ENCODE measurements at places on chromosomes 5 and 9.

GRCh38 chr9:91028166-91028827, 226.7 kb downstream of the SYK start:
- DNase-seq = no peak

- DNase-seq = no peak
These were observed 14.0 kb downstream of the COL27A1 start for GRCh38 chr9:114169029-114169951.

DNA sequence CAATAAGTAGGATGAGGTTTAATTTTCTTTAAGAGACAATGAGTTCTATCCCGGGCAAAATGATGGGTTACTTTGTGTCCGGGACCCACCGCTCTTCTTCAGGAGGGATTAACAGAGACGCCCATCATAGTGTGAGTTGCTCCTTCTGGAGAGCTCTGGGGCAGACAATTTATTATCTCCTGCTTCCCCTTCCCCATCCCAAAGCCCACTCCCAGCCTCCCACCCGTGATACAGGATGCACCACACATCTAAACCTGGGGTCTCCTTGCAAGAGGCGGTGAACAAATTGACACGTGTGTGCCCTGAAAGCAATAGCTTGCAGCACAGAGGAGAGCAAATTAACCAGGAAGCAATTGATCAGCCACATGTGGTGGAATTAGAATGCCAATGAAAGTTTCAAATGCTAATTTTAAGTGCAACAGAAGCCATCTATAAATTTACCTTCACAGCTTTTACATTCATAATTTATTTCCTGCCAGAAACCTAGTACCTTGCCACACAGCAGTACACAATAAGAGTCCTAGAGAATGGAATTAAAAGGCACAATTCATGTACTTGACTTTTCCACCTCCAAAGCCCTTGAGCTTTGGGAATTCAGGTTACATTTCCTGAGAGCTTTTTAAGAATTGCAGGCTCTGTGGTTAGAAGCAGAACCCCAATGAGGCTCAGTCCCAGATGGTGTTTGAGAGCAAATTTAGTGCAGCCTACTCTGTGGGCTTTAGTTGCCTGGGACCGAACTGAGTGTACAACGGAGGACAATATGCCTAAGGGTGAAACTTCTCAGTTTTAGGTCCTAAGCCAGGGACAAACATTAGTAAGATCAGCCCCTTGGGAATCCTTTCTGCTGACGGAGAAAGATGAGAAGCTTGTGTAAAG, 399.6 kb downstream of the MED10 start:
- DNase-seq = no peak

- no peak for DNase-seq
These were observed 12.9 kb upstream of the ERBIN start for GRCh38 chr5:65913519-65913918.

DNA sequence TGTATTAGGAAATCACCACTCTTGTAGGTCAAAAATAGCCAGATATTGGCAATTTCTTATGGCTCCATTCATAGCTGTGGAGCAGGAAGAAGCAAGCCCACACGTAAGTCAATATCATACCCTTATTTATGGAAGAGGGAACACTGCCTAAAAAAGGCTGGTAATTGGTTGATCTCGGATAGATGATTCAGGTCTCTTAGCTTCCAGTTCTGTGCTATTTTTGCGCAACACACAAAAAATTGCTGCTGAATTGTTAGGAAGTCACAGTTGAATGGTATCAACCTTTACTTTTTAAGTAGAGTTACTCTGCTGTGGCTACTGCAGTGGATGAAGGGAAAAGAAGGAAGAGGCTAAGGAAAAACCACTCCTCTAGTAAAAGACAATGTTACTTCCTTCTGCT, 168.8 kb downstream of the ARHGAP26 start:
- DNase-seq = no peak

- no peak for DNase-seq
These were observed 271.5 kb downstream of the ARRDC3 start for GRCh38 chr5:91111473-91112238.

- no peak for DNase-seq
These were observed 5.8 kb upstream of the HAND1 start for GRCh38 chr5:154483654-154484392.

GRCh38 chr5:7671381-7671993, 179.4 kb downstream of the CFAP90 start:
- no peak for DNase-seq

- no peak for DNase-seq
These were observed 50.1 kb downstream of the FBXW11 start for GRCh38 chr5:171956314-171956713.

DNA sequence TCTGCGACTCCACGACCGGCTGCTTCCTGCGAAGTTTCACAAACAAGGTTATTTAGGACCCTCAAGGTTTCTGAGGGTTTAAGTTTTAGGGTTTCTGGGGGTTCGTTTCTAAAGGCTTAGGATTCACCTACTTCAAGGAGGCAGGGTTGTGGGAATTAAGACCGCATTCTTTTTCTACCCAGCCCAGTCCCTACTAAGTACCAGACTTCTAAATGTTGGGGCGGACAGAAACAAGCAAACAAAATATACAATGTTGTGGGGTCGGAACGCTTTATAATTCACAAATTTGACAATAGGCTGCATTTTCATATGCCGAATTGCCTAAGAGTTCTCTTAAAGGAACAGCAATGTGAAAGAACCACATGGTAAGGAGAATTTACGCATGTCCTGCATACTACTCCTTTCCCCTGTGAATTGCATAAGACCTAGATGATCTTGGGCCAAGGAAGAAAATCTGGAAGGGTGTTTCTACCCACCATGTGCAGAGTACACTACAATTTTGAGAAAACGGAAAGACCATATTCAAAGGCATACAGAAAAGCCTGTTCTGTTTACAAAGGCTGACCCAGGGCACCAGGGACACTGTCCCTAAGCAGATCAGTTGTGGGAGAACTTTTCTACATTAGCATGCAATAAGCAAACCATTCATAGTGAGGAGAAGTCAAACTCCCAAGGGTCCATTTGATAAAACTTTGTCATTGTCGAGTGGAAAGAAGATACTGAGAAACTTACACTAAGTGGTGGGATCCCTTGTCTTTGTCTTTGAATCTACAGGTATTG, 457.3 kb downstream of the RAB3C start:
- no peak for DNase-seq

DNA sequence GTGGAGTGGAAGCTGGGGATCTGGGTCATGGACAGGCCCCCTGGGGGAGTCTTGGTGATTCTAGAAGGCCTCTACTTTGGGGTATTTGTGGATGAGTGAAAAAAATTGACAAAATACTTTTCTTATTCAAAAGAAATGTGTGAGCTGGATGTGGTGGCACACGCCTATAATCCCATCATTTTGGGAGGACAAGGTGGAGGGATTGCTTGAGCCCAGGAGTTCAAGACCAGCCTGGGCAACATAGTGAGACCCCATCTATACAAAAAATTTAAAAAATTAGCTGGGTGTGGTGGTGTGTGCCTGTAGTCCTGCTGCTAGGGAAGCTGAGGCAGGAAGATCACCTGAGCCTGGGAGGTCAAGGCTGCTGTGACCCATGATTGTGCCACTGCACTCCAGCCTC, 6.6 kb upstream of the NCS1 start:
- no peak for DNase-seq

GRCh38 chr5:133928587-133929393, 39.6 kb downstream of the C5orf15 start:
- DNase-seq = no peak

GRCh38 chr9:93810028-93810971, 144.9 kb downstream of the BARX1 start:
- no peak for DNase-seq

DNA sequence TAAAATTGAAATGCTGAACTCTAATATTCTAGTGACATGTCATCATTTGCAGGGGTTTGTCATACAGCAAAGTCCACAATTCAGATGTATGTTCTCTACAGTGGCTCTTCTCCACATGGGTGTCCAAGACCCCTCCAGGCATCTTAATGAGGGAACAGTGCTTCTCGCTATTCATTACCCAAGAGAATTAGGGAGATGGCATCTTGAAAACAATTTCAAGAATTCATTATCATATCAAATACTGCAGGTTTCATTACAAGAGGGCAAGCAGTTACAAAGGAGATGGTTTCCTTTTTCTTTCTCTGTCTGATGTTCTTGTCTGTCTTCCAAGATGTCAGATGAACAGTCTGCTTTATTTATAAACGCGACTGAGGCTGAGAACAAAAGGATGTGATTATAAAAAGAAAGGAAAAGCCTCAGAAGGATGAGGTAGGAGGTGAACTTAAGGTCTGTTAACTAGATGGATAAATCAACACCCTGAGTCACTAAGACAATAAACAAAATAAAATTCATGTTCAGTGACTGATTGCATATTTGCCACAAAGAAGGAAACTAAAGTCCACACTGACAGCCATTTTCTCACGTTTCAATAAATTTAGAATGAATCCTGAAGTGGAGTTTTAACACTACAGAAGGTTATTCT, 326.7 kb upstream of the EFNA5 start:
- DNase-seq = no peak

DNA sequence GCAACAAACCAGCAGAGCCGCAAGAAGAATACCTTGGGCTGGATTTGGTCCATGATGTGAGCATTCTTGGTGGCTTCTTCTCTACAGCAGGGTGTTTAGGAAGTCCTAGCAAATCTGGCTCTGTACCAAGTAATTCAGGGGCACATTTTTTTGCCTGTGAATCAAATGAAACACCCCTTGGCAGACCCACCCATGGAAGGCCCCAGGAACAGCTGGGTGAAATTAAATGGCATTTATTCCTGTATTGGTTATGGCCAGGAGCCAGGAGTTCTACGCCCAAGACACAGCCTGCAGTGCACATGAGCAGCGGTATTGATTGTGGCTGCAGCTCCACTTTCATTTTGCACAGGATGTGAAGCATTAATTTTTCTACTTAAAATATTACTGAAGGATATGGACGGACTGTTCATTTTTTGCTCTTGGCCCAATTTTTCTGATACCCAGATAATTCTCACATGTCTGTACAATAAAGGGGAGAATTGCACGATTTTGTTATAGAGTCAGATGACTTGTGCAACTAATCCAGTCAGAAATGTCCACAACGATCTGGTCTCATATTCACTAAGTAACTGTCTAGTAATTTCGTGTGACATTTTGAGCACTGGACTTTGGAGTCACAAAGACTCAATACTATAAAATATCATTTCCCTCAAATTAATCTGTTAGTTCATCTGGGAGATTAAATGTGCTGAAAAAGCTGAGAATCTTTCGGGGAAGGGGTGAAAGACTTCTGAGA, 120.7 kb upstream of the APC start:
- no peak for DNase-seq

DNA sequence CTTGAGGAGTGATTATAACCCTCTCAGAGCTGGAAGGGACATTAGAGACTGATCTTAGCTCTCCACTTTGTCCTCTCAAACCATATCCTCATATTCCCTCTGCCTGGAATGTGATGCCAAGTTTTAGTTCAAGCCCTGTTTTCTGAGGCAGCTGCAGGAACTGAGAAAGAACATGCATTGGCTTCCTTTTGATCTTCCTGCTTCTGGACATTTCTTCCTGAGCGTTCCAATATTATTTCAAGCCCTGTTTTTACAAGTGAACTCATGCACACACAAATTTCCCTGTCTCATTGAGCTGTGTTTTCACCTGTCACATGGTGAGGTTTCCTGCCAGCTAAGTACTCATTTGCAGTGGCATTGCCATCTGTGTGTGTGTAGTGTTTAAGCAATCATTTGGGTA, 17.0 kb downstream of the FOCAD start:
- no peak for DNase-seq

GRCh38 chr9:91131433-91131839, 230.3 kb downstream of the AUH start:
- DNase-seq = no peak

DNA sequence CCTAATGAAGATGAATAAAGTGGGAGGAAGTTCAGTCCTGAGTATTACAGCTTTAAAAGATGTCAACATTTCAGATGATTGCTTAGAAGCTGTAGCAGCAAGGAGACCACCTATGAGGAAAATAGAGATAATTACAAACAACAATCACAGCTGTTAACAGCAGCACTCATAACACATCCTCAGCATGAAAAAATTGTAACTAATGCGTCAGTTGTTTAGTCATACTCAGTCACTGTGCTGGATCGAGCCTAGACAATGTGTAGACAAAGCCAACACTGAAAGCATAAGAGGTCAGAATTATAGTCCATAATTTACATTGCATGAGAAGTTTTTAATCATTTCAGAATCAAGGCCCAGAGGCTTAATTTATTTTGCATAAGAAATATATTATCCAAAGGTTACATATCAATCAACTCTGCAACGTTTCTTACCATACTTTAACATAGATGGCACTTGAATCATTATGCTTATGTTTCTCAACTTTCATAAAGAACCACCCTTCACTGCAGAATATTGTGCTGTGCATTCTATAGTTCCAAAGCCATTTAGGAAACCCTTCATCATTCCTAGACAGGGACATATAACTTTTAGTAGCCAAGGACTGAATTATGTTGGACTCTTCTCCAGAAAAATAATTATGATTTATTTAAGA, 60.2 kb upstream of the HAPLN1 start:
- no peak for DNase-seq

DNA sequence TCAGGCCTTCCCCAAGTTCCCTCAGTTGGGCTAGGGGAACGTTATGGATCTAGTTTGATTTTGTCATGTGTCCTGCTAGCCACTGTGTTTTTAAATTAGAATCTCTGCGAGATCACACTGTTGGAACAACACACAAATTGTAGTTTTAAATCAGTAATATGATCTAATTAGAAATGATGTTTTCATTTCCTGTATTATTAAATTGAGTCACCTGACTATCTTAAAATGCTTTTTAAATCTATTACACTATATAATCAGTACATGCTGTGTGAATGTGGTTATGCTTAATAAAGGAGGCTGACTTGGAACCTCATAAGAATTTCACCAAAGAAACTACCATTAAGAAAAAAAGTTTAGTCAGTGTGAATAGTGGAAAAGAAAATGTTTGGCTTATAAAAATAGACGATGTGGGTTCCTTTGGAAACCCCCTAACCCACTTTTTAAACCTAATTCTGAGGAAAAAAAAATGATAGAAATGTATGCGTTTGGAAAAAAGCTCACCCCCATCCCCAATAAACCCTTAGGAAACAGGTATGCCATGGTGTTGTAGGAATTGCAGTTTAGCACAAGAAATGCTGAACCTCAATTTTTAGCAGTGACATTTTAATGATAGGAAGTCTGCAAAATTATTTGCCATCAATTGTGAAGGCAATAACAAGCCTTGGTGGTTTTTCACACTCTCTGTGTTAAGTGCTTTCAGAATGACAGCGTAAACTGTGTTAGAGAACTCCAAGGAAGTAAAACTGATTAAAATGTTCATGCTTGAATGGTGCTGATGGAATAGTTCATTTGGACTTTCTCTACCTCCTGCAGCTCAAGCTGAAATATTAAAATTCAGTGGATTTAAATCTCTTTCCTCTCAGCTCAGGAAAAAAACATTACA, 59.0 kb downstream of the TLE4 start:
- DNase-seq = no peak
